Osteocyte (in vitro differentiated cells): ENCODE measurements at places on chromosomes 7 and 10. TPM values are rescaled to one million over a fixed set of nuclear protein-coding genes. Genes with fewer than 3 reads are reported as not detected.

Gene RASA4B
- 7.4 and 11.7 TPM in 2 replicates for total RNA-seq

- no peak for DNase-seq
These were observed 453.2 kb downstream of the TNS3 start for GRCh38 chr7:47128700-47129099.

GRCh38 chr10:33150889-33151288, 183.6 kb downstream of the NRP1 start:
- no peak for DNase-seq

GRCh38 chr10:127934383-127934782, 27.5 kb downstream of the PTPRE start:
- DNase-seq, result no peak
